ENCODE measurements at places on chromosomes 2 and 18. TPM values are rescaled to one million over a fixed set of nuclear protein-coding genes. Genes with fewer than 3 reads are reported as not detected.

GRCh38 chr18:22170421-22171257, 1.2 kb downstream of the GATA6 start:
- peak; percentile 87 for DNase-seq

- no peak for DNase-seq
These were observed 2.0 kb upstream of the CAPN10 start for GRCh38 chr2:240584486-240585031.

GRCh38 chr2:55968941-55969340, 45.4 kb upstream of the EFEMP1 start:
- no peak for DNase-seq

GRCh38 chr2:205752296-205752820, 70.1 kb downstream of the NRP2 start:
- DNase-seq: no peak

GRCh38 chr2:86082756-86083155, 22.9 kb downstream of the POLR1A start:
- DNase-seq: no peak

DNA sequence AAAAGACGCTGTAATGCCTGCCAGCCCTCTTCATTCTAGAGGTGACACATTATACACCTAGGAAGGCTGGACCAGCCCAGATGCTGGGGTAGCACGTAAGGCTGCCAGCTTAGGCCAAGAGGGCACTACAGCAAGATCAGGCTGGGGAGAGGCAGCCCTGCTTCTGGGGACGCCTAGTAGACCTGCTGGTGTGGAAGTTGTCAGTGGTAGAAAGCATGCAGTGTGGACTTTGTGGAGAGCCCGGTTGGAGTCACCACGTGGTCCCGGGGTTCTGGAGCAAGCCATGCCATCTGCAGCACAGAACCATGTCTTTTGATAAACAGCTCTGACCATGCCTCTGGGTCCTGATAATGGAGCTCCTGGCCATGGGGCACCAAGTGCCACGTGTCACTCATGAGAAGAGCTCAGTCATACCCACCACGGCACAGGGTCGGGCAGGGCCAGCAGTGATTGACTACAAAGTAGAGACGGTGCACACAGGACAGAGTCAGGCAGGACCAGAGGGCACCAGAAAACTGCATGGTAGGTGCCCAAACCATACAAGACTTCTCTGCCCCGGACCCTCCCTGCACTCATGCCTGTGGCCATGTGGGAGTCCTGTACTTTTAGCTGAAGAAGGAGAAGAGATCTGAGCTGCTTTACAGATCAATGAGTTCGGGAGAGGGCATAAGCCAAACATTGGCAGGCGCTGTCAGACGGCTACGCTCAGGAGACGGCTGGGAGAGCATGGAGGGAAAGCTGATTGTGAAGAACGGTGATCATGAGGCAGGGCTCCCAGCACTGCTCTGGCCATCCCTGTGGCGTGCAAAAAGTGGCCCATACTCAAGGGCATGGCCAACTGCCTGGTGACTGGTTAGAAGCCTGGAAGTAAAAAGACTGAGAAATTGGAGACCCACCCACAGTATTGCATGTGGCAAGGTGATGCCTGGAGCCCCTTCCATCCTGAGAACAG, 114.9 kb downstream of the EIPR1 start:
- no peak for DNase-seq

The KCNS3 gene
- total RNA-seq: 11.0 TPM

The IL1F10 gene
- total RNA-seq: 41.6 TPM

The CARF gene
- total RNA-seq: 10.8 TPM

The INHBB gene
- total RNA-seq: 18.1 TPM

The PID1 gene
- 22.4 TPM for total RNA-seq

The CFAP221 gene
- total RNA-seq: not detected
